Inflammatory macrophage treated with lipopolysaccharide for 1 hour (primary cell): ENCODE measurements at places on chromosomes 12 and 14.

GRCh38 chr14:61671082-61671481, 24.2 kb upstream of the HIF1A start:
- DNase-seq = no peak

DNA sequence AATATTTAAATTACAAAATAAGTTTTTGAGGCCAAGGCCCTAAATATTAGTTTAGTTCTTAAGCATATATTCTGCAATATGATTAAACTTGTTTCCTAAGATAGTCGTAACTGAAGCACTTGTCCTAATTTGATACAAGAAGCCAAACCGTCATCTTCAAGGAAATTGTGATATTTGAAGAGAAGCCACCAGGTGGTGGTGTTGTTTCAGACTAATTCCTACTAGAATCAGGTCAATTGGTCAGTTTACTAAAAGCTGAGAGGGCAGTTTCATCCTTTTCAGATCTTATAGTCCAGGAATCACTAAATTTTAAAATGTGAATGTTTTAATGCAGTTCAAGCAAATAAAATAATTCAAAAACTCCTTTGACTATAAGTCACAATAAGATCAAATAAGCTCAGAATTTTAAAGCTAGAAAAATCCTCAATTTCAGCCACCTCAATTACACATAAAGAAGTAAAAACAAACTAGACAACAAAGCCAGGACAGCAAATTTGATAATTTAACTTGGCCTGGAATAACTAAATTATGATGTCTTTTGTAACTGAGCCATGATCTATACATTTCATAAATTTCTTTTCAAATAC, 7.1 kb upstream of the ARL1 start:
- DNase-seq = peak; percentile 92

DNA sequence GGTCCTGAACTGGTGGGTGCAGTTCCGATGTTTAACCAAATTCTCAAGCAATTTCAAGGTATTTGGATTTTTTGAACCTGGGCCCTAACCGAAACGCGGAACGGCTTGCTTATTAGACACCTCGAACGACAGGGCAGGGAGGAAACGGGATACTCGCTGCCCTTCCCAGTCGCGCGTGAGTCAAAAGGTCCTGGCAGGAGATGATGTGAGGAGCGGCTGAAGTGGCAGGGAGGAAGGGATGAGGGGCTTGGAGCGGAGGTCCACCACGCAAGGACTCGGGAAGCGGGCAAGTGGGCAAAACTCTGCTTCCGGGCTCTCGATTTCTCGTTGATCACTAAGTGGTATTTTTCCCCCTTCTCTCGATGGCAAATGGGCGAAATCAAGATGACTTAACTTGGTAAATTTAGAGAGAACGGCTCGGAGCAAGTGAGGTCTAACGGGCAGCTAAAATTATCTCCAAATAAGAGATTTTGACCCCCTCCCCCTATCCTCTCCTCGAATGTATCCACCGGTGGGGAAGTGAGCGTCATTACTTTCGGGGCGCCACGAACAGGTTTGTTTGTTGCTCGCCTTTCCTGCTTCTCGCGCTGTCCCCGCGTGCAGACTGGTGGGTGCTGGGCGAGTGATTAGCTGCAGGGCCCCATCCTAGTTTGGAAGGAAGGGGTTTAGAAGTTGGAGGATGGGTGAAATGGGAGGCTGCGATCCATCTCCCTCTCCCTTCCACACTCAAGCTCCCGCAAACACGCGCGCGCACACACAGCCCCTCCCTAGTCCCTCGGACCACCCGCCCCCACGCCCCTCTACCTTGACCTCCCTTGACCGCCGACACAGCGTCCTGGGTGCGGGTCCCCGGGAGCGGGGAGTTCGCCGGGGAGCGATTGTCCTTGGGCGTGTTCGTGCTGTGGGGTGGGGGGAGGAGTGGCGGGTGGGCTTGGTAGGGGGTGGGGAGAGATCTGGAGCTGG, 986 bp upstream of the NTF3 start:
- no peak for DNase-seq

DNA sequence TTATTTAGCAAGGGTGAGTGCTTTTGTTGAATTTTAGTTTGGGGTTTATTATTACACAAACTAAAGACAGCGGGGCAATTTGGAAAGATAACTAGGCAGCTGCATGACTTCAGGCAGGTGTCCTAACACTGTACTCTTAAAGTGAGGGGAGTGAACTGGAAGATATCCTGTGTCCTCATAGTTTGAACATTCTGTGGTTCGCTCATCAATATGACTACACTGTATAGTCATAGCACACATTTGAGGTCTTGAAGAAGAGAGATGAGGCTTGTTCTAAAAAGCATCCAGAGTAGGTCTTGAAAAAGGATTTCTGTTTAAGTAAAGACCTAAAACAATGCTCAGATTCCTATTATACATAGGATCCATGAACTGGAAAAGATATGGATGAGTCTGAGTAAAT, 1.7 kb upstream of the MAP3K9 start:
- DNase-seq = no peak

DNA sequence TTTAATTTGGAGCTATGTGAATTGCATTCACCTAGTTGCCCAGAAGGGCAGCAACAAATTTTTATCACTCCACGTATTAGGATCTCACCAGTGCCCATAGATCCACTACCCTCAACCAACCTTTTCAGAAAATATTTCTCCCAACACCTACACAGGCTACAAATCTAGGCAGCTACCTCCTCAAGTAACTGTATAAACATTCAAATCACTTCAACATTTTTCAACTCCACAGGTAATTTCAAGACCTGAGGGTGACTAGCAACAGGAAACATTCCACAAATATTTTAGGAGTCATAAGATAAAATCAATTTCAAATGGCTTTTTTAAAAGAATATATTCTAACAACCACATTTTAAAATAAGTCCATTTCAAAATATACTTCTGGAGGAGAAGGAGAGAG, 12.9 kb downstream of the PHLDA1 start:
- DNase-seq = no peak

GRCh38 chr12:88638966-88639760, 58.9 kb upstream of the KITLG start:
- peak; percentile 78 for DNase-seq

- no peak for DNase-seq
These were observed 12.8 kb downstream of the AKT1 start for GRCh38 chr14:104782808-104783139.
